Peyer's patch (tissue), 4 donors: ENCODE measurements at places on chromosomes 16 and 17.
A peak's percentile ranks its signal among the peaks of the same experiment; 100 is the strongest.

- no peak for DNase-seq
Observed at GRCh38 chr17:41959030-41959335, 7.6 kb upstream of the CNP start.

DNA sequence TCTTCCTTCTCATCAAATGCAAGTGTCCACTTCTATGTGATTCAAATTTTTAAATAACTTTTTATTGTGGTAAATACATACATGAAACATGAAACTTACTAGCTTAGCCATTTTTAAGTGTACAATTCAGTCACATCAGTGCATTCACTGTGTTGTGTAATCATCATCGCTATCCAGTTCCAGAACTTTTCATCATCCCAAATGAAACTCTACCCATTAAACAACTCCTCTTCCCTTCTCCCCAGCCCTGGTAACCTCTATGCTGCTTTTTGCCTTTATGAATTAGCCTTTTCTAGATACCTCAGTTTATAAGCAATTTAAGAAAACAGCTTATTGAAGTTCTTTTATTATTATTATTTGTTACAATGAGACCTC lies 41.1 kb upstream of the IL34 start:
- DNase-seq: no peak

DNA sequence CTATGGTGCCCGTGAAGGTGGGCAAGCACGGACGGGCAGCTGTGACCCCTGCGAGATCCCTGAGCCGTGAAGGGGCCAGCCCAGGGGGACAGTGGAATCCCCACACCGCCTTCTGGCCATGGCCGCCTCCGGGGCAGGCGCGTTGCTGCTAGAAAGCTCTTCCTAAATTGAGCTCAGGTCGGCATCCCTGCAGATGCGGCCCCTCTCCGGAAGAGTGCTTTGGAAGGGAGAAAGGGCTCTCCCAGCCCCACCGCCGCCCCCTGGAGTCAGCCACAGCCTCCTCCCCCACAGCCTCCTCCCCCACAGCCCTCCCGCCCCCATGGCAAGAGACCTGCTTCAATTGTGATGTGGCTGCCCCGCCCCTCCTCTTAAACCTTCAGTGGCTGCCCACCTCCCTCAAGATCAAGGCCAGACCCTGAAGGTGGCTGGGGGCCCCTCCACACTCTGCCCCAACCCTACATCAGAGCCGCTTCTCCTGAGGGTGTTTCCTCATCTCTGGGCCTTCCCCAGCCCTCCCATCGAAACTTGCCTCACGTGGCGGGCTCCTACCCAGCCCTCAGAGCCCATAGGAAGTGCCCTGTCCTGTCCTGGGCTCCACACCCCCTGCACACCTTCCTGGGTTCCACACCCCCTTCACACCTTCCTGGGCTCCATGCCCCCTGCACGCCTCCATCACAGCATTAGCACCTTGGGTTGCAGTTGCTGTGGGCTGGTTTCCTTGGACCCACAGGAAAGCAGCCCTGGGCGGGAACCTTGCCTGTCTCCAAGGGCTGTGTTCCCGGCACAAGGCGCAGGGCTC lies 5.5 kb upstream of the CBFA2T3 start:
- no peak for DNase-seq

DNA sequence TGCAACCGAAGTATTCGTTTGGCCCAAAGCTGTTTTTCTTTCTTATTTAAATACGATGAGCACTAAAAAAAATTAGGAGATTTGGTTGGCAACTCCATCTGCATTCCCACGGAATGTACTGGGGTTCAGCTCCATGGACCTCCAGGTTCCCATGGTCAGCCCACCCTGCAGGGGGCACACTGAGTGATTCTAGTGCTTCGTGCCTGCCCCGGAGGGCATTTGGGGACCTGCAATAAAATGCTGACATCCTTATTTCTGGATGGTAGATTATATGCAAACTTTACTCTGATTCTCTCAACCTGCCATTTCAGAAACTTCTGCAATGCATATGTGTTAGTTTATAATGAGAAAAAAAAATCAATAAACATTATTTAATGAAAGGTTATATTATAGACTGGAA lies 339.4 kb downstream of the XYLT1 start:
- DNase-seq: no peak

GRCh38 chr16:86786338-86786737 lies 208.0 kb downstream of the FOXL1 start:
- no peak for DNase-seq

- no peak for DNase-seq
Observed at GRCh38 chr17:31598399-31598782, 206.9 kb downstream of the RAB11FIP4 start.

DNA sequence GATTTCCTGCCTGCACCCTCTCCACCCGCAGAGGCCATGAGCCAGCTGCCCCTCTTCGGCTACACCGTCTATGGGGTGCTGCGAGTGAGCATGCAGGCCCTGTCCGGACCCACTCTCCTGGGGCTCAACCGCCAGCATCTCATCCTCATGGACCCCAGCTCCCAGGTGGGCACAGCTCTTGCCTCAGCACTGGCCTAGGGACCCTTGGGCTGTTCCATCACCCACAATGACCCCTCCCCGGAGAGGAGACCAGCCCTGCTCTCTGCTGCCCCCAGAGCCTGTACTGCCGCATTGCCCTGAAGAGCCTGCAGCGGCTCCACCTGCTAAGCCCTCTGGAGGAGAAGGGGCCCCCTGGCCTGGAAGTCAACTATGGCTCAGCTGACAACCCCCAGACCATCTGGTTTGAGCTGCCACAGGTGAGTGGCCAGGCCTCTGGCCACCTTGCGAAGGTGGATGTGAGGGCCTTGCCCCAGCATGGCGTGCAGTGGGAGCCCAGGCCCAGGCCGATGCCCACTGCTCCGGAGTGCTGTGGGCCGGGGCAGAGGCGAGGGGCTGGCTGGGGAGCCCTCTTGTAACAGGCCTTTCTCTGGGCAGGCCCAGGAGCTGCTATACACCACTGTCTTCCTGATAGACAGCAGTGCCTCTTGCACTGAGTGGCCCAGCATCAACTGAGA lies 7.3 kb upstream of the SMIM5 start:
- no peak for DNase-seq

GRCh38 chr17:60971515-60972369 lies 294.1 kb downstream of the BCAS3 start:
- DNase-seq: peak; percentile 66

- peak; percentile 77 for DNase-seq
Observed at GRCh38 chr17:42428141-42428944, 5.3 kb upstream of the CAVIN1 start.

- no peak for DNase-seq
Observed at GRCh38 chr16:49556606-49557446, 183.2 kb downstream of the C16orf78 start.

DNA sequence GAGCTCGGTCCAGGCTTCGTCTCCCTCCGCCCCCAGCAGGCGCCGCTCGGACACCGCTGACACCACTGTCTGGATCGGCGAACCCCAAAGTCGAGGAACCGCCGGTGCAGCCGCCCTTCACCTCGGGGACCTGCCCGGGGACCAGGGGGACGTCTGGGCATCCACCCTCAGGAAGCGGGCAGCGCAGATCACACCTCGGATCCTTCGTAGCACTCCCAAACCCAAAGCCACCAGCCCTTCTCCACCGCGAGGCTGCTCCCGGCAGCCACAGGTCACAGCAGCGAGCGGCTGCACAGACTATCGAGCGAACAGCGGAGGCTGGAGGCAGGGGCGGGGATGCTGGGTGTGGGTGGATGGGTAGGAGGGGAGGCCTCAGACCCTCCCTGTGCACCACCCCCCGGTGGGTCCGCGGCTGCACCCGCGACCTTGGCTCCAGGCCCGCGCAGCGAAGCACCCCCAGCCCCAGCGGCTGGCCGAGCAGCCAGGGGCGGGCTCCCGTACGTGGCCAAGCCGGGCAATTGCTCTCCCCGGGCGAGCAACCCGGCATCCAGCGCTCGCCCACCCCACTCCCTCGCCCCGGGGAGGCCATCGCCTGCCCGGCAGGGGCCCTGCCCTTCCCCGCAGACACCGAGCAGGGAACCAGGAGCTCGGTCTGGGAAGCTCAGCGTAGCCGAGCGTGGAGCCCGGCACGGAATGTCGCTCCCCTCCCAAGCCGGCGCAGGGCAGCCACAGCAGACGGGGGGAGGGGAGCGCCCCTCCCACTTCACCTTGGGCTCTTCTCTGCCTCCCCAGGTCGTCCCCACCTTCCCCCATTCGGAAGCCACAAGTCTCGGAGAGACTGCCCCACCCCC lies 1.0 kb downstream of the SDK2 start:
- DNase-seq: peak; percentile 63

DNA sequence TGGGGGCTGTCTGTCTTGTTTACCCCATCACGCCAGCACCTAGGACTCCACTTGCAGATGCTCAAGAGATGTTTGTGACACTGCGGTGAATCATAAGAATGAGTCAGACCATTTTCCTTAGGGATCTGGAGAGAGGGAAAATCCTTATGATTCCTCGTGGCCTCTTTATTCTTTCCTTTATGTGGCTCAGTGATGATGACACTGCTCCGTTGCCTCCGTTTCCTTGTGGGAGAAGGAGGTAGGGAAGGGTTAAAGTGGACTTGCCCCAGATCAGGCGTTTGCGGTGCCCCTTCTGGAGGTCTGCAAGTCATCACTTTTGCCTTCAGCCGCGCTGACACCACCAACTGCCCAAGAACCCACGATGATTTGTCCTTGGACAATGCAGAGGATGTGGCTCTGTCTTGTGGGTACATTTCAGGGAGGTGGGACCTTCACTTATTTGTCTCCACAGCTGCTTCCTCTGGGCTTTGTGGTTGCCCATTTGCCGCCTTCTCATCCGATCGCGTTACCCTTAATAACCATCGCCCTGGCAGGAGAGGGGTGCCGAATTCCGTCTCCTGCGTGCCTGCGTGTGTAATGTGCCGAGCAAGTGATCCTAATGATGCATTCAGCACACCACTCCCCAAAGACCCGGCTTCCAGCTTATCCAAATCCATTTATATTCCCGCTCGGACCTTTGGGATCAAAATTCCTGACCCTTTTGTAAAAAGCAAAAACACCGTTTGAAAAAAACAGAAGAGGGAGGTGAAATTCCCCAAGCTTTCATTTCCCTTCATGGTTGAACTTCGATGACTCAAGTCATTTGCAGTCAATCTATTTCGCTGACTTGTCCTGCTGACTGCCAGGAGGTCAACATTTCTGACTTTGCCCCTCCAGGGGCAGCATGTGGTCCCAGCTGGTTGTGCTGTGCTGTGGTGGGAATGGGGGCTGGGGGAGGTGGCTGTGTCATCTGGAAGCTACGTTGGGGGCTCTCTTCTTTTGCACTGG lies 87.2 kb upstream of the IRX3 start:
- no peak for DNase-seq

- no peak for DNase-seq
Observed at GRCh38 chr17:78325076-78325687, 34.7 kb downstream of the SOCS3 start.
